Activated CD4-positive, alpha-beta T cell treated with anti-CD3 and anti-CD28 coated beads, Interleukin-2, amount 50 U/mL, for 4 hours (primary cell): ENCODE measurements at places on chromosomes 1 and 21.

GRCh38 chr1:24551290-24551959 lies 4.5 kb upstream of the NCMAP start:
- no peak for DNase-seq

GRCh38 chr1:172515927-172516326 lies 17.0 kb upstream of the SUCO start:
- no peak for DNase-seq

- DNase-seq: no peak
Measured at GRCh38 chr1:56954664-56955063, 11.2 kb downstream of the C8B start.

GRCh38 chr1:41894808-41895483 lies 23.8 kb downstream of the HIVEP3 start:
- no peak for DNase-seq

DNA sequence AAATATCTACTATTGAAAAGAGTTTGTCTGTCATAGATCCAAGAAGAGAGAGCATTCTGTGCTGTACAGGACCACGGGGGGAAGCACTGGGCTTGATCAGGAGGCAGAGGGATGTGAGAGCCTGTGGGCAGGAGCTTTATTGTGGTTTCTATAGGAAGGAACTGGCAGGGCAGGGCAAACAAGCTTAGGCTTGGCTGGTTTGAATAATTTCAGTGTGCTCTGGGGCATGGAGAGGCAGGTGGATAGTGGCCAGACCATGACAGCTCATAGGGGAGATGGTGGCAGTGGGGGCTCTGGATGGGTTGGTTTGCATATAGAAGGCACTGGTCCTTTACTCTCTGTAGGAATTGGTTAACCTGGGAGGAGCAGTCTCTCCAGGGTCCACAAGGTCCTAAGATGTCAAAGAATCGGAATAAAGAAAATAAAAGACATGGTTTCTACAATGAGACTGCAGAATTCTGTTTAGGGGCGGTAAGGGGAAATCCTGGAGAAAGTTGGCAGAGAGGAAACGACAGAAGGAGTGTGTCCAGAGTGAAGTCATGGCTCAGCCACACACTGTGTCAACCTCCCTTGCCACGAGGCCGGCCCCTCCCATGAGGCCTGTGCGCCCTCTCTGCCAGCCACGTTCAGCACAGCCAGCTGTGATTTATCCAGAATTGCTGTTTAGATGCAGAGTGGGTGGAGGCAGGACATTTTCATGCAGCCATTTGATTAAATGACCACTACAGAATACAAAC lies 81.7 kb upstream of the PGBD5 start:
- no peak for DNase-seq

DNA sequence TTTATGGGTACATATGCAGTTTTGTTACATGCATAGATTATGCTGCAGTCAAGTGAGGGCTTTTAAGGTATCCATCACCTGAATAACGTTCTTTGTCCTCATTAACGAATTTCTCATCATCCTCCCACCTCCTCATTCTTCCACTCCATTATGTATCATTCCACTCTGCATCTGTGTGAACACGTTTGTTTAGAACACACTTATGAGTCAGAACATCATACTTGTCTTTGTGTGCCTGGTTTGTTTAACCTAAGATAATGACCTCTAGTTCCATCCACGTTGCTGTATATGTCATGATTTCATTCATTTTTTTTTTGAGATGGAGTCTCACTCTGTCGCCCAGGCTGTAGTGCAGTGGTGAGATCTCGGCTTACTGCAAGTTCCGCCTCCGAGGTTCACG lies 6.7 kb upstream of the MPC2 start:
- no peak for DNase-seq

GRCh38 chr1:153936011-153936802 lies 10.3 kb downstream of the DENND4B start:
- DNase-seq: no peak

DNA sequence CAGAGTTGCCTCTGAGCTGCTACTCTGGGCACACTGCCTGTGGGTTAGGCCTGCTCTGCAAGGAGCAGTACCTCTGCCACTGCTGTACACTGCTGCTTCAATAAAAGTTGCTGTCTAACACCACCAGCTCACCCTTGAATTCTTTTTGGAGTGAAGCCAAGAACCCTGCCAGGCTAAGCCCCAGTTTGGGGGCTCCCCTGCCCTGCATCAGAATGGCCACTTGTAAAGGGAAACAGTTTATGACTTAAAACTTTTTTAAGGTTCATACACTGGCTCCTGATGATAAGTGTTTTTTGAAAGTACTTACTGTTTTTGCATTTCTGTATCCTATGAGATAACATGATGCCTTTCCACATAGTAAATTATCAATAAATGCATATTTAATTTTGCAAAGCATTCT lies 310.0 kb downstream of the LMO4 start:
- DNase-seq: no peak

DNA sequence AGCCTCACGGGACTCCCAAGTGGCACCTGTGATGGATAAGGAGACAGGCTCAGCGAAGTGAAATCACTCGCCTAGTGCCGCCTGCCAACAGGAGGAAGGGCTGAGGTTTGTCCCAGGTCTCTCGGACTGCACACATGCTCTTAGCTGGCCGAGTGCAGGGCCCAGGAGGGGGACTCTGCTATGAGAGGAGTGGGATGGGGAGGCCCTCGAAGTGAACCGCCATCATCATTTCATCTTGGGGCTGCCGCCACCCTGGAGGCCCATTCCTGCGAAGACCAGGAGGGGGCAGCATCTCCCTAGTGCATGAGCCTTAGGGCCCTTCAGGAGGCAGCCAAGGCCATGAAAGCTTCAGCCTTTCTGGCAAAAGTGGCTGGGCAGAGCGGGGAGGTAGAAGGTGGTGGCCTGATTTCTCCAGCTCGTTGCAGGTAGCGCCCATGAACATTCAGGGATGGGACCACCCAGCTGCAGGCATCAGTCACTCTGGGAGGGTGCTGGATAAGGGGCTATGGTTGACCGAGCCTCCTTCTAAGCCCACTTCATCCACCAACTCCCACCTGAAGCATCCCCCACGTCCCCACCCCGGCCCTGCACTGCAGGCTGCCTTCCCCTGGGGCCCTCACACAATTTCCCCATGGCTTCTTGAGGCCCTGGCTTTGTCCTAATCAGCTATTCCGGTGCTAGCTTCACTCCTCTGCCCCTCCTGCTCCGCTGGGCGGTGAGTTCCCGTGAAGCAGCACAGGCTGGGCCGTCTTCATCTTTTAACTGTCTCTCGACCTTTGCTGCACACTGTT lies 17.2 kb upstream of the RASSF5 start:
- DNase-seq: peak; percentile 71

DNA sequence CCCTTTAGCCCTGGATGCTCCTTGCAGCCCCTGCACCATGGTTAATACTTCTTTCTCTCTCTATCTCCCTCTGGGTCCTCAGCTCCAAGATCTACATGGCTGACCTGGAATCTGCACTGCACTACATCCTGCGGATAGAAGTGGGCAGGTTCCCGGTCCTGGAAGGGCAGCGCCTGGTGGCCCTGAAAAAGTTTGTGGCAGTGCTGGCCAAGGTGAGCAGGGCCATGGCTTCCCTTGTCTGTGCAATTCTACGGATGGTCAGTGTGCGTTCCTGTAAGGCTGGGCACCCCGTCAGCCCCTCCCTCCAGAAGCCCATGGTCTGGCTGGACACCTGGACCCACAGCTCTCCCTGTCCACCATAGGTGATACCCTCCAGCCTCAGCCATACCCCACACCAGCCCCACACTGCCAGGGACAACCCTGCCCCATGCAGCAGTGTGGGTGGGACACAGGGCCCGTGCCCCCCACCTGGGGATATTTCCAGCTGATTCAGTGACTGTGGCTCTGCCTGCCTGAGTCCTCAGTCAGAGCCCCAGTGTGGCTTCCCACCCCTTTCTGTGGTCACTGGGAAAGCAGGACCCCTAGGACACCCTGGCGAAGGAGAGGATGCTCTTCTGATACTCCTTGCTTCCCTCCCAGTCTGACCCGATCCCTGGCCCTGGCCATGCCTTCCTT lies 31.4 kb downstream of the QSOX1 start:
- DNase-seq: no peak
